Glutamatergic neuron (in vitro differentiated cells): ENCODE measurements at places on chromosomes 12 and 14. TPM values are rescaled to one million over a fixed set of nuclear protein-coding genes. Genes with fewer than 3 reads are reported as not detected.

- no peak for DNase-seq
Measured at GRCh38 chr12:64745980-64746379, 13.2 kb downstream of the GNS start.

DNA sequence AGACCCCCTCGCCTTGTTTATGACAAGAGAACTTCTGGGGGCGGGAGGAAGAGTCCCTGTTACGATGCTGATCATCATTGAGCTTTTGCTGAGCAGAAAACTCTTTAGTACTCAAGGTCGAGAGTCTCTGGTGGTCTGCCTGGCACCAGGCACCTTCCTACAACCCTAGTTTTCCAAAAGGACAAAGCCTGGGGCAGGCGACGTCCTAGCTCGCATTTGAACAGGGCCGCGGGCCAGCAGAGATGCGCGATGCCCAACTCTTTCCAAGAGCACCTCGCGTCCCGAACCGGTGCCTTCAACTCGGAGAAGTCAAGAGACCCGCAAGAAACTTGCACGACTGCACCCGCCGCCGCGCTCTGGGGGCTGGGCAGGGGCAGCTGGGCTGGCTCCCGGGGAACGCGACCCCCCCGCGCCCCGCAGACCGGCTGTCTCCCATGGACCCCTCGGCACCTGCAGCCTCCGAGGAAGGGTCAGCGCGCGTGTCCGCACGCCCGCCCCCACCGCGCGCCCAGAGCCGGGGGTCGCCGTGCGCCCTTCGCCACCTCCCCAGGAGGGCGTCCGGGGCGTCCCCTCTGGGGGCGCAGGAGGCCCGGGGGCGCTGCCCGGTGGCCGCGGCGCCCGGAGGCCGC is 377 bp upstream of the BCL7A start:
- peak; percentile 59 for DNase-seq

GRCh38 chr12:7156259-7157197 is 26.4 kb downstream of the CLSTN3 start:
- DNase-seq, result no peak

- DNase-seq, result peak; percentile 50
Measured at GRCh38 chr14:41607966-41608663, 1.4 kb downstream of the LRFN5 start.

DNA sequence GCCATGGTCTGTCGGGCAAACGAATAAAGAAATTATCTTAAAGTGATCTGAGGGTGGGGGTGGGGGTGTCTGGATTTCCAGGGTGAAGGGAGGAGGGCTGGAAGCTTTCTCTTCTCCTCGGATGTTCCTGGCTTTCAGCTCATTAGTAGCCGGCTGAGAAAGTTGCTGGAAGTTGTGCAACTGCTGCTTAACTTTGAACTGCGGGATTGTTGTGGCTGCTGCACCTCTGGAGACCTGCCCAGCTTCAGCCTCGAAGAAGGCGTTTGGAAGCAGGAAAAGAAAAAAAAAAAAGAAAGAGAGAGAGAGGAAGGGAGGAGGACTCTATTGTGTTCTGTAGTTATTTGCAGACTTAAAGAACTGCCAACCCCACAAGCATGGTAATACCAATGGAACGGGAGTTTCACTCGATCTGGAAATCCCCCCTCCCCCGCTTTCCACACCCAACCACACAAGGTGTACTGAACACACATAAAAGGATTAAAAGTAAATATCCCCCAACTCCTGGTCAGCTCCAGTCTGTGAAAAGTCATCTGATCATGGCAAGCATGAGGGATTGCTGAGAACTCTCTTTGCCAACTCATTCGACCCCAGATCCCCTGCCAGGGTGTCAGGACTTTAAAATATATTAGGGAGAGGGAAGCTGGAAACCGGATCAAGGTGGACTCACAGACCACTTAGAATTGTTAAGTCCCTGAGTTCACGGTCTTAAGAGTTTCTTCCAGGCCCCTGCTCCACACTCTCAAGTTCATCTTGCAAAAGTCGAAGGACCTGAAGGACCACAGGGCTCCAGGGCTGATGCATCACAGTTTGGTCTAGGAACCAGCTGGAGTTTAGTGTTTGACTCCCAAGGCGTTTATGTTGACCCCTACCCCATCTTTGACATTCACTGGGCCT is at the start of gene RASSF9:
Gene RASSF9, minus strand, starts transcription at position 213 of the 894 bp plus-strand sequence. Its CDS starts 208 bp downstream, at position 5.
- DNase-seq, result no peak

Gene CLEC14A
- 0.96 TPM for total RNA-seq

Gene PTGER2
- not detected for total RNA-seq

Gene P2RX2
- total RNA-seq, result 4.1 TPM

Gene MLEC
- 50.8 TPM for total RNA-seq

Gene GLIPR1L1
- not detected for total RNA-seq
